ENCODE measurements at places on chromosomes 7 and 10.

- DNase-seq = no peak
Measured at GRCh38 chr10:96524741-96525140, 11.0 kb upstream of the TLL2 start.

GRCh38 chr7:76430836-76431235, 6.1 kb downstream of the ZP3 start:
- no peak for DNase-seq

DNA sequence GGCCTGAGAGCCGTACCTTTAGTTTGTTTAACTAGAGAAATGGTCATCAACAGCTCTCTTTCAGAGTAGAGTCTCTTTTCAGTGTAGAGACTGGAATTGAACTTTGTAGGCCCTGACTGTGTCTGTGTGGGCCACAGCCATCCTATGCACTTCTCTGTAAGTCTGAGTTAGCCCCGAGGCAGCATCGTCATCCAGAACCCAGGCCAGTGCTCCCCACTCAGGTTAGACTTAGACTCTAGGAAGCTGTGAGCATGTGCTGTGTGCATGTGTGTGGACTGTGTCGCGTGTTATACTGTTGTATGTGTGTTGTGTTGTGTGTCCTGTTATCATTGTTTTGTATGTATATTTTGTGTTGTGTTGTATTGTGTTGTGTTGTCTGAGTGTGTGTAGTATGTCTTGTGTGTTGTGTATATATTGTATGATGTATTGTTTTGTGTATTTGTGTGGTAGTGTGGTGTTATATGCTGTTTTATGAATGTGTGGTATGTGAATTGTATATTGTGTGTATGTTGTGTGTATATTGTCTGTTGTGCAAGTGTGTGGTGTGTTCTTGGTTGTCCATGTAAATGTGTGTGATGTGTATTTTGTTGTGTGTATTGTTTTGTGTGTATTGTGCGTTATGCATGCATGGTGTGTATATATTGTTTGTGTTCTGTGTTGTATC, 18.1 kb upstream of the NCAPG2 start:
- DNase-seq = no peak

DNA sequence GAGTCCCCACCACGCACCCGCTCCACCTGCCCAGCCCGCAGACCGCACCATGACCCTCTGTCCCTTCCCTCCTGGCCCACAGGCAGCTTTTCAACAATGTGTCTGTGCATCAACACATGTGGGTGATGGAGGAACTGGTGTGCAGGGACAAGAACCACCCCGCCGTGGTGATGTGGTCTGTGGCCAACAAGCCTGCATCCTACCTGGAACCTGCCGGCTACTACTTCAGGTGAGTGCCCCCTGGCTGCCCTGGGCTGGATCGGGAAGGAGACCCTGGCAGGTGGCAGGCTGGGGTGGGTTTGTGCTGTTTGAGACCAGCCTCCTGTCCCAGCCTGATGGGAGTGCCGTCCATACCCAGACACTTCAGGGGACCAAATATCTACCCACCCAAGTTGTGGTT, 69.6 kb downstream of the ZNF727 start:
- no peak for DNase-seq

DNA sequence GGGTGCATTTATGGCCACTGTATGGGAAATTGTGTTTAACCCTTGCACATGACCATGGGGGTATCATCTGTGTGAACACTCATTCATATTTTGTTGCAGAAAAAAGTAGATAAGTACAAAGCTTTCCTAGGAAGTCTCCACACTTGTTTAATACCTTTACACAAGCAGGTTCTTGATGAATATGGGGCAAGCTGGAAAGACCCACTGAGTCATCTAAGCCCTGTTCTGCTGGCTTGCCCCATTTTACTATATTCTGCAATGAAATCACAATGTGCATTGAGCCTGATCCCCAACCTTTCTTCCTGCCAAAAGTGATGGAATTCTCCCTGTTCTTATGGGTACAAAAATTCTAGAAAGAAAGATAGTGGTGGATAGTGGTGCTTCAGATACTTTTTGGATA, 99.8 kb downstream of the CCDC71L start:
- DNase-seq = no peak

DNA sequence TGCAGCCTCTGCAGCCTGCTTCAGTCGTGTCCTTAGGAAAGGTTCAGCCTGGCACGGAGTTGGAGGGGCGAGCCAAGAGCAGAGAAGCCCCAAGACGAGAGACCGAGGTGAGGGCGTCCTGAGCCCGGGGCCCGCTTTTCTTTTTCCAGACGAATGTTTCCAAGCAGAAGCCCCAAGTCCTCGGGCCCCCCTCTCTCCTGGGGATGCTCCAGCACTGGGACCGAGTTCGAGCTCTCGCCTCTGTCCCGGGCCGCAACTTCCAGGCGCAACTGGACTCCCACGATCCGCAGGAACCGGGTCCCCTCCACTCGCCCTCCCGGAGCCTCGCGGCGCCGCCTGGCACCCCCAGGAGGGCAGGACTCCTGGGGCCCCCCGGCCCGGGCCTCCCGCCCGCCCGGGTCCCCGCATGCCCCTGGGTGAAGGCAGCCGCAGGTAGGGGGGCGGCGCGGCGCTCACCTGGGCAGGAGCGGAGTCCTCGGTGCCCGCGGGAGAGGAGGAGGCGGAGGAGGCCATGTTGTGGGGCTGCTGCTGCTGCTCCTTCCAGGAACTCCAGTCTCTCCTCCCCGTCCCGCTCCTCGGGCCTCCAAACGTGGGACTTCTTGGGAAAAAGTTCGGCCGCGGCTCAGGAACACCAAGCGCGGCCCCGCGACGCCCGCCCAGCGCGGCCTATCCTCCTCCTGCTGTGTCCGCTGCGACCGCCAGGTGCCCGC, 45.3 kb upstream of the CDK1 start:
- peak; percentile 34 for DNase-seq

GRCh38 chr7:41731493-41732435, 28.9 kb upstream of the INHBA start:
- DNase-seq = no peak

DNA sequence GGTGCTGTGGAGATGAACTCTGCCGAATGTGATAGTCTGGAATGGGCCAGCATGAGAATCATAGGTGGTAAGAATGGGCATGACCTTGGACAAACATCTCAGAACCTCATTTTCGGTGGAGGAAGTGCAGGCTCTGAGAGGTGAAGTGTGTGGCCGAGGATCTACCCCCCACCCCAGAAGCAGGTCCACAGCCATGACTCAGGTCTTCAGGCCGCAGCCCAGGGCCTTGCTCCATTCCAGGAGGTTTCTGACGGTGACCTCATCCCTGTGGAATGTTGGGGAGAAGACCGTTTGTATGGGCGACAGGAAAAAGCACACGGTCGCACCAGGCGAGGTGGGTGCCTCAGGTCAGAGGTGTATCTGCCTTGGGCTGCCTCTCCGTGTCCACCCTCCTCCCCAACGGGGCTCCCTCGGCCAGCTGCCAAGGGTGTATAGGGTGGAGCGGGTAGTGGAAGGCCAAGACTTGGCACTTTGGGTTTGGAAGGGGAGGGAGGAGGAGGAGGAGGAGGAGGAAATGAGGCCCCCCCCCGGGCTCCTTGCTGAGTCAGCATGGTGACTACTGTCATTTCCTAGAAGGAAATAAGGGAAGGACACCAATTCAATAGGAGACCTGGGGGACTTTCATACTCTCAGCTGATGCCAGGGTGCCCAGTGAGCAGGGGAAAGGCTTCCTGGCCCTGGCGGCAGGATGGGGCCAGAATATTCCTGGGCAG, 168.0 kb upstream of the RHEB start:
- DNase-seq = no peak

- peak; percentile 67 for DNase-seq
Measured at GRCh38 chr7:128361411-128362379, at the start of gene PRRT4. Gene PRRT4 (minus strand): TSS chr7:128361690.

- DNase-seq = no peak
Measured at GRCh38 chr10:48512861-48513260, 92.0 kb downstream of the ARHGAP22 start.

- no peak for DNase-seq
Measured at GRCh38 chr10:8325024-8325980, 270.8 kb downstream of the GATA3 start.

DNA sequence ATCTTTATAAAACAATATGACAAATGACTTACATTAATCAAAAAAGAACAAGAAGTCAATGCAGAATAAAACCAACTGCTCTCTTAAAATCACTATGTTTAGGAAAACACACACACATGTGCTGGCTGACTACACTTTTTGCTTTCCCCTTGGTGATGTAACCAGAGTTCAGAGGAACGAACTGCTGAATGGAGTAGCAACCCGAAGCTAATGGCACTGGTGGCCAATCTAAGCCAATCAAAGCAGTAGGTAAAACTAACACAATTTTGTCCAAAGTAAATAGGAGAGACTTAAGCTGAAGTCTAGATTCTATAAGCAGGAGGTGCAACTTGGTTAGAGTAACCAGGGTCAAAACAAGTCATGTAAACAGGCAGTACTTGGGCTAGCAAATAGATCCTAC, 33.2 kb upstream of the CUBN start:
- DNase-seq = no peak

- DNase-seq = no peak
Measured at GRCh38 chr7:8921807-8922206, 488.4 kb downstream of the NXPH1 start.

- no peak for DNase-seq
Measured at GRCh38 chr10:68301790-68302502, 29.9 kb upstream of the HNRNPH3 start.

DNA sequence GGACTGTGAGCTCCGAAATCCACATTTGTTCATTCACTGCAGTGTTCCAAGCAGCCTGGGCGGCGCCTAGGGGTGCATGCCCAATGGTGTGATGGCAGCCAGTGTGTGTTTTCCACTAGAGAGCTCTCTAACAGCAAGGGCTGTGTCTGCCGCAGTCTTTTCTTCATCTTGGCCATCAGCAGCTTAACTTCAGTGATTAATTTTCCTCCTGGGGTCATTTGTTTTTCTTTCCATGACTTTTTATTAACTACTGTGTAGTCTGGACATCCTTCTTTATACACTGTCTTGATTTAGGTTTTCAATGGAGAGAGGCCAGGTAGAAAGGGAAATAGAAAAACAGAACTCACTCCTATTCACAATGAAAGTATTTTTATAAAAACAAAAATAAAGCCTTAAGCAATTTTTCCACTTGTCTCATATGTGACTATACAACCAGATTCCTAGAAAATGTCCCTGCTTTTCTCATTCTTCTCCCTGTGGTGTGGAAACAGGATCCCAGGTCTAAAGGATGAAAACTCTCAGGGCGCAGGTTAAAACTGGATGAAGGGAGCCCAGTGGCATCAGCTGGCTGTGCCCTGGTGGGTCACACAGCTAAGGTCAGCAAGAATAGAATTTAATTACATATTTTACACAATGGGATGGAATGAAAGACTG, 176.8 kb downstream of the PKD1L1 start:
- no peak for DNase-seq

- DNase-seq = peak; percentile 83
Measured at GRCh38 chr10:112369495-112370423, 4.2 kb upstream of the ACSL5 start.

GRCh38 chr10:31581741-31582323, 262.8 kb downstream of the ZEB1 start:
- DNase-seq = no peak

GRCh38 chr7:155533120-155533826, 13.1 kb downstream of the CNPY1 start:
- no peak for DNase-seq

DNA sequence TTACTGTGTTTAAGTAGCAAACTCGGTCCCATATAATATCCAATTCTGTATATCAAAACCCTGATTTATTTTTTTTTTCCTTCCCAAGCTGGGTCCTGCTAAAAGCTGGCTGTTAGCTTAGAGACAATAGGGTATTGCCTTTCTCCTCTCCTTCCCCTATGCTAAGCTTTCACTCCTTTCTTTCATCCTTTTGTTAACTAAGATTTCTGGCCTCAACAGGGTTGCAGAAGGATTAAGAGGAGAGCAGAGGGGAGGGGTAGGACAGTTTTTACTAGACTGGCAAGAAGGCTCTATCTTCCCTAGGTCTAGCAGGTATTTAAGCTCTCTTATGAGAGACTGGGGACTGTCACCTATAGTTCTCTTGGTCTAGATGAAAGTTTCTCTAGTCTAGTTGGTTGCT, 229.2 kb downstream of the KCND2 start:
- DNase-seq = no peak

DNA sequence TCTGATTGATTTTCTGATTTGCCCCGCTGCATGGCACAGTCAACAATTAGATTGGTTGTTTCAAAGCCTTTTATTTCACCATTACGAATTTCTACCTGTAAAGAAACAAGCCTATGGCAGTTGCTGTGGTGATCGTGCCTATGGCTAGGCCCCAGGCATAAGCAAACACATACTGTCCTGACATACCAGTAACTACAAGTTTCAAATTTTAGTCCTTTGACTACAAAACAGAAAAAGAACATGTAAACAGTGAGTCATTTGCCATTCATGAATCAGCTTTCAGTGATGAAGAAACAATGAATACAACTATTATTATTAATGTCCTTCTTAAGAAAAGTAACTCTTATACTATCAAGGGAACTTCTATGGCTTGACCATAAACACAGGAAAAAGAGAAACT, 168.0 kb upstream of the LRRN3 start:
- no peak for DNase-seq

GRCh38 chr10:92420546-92421275, 129.7 kb downstream of the MARCHF5 start:
- no peak for DNase-seq

- DNase-seq = no peak
Measured at GRCh38 chr7:65004575-65004974, 1.9 kb downstream of the ERV3-1 start.

DNA sequence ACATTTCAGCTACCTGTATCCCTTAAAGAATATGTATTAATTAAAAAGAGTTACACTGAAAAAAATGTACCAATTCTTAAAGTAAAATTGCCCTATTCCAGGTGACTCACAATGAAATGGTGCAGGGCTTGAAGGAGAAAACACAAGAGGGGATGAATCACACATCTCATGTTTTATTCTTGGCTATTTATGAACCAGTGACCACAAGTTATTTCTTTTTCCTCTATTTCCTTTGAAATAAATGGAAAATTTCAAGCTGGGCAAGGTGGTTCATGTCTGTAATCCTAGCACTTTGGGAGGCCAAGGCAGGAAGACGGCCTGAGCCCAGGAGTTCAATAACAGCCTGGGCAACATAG, 106.8 kb downstream of the UBE2H start:
- no peak for DNase-seq

- no peak for DNase-seq
Measured at GRCh38 chr7:129134356-129134987, 10.0 kb upstream of the TSPAN33 start.

- no peak for DNase-seq
Measured at GRCh38 chr7:4233621-4234497, 448.2 kb upstream of the FOXK1 start.

DNA sequence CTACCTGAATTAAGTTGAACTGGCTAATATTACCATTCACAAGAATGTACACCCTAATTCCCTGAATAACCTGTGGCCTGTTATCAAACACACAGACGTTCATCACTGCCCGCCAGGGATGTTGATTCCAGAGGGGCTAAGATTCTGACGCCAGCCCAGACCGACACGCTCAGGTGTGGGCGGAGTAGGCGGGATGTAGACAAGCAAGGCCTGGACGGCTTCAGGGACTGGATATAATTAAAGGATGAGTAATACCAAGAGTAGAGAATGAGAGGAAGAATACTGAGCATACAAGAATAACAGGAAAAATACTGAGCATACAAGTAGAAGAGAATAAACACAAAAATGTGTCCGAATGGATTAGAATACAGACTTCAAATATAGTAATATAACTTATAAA, 29.0 kb downstream of the CUBN start:
- no peak for DNase-seq

Measured in CD8-positive, alpha-beta T cell (primary cell).